ENCODE measurements at places on chromosomes 4 and X.

DNA sequence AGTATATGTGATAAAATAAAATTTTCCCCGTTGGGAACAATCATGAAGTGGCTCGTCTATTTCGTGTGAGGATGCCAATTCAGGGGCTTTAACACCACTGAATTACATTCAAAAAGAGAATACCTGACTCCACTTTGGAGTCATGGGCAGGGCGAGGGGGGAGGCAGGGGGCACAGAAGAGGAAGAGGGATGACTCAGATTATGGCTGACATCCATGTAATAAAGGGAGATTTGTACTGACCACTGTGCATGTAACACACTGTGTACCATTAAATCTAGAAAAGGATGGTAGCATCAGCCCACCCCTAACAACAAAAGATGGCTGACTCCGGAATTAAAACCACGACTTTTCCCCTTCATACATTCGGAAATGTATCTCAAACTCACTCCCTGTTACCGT is 1.3 kb downstream of the SLC9A7 start:
- DNase-seq, result no peak

DNA sequence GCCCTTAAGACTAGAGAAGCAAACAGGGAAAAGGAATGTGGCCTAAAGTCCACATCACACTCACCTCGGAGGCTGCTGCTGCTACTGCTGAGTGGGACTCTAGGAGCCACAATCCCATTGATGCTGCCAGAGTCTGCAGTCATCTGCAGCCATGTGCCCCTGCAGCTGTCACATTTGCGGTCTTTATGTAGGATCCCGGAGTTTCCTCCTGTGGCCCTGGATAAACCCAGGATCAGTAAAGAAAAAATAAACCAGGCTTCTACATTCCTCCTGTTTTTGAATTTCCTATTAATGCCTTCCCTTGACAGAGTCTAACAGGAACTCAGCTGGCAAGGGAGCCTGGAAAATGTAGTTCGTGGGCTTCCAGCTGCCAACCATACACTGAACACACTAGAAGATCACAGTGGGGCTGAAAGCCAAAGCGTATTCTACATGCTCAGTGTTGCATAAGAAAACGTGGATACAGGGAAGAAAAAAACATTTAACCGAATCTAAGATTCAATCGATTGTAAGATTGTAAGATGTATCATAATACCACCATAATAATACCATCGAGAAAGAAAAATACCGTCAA is 10.3 kb upstream of the PHEX start:
- DNase-seq, result no peak

GRCh38 chrX:48754238-48754637 is 7.3 kb upstream of the GLOD5 start:
- no peak for DNase-seq

GRCh38 chrX:10555846-10556245 is 64.5 kb downstream of the MID1 start:
- DNase-seq, result no peak

GRCh38 chr4:125187226-125188176 is 127.3 kb upstream of the FAT4 start:
- DNase-seq, result no peak

- no peak for DNase-seq
Measured at GRCh38 chrX:119654112-119654531, 38.8 kb downstream of the SEPTIN6 start.

DNA sequence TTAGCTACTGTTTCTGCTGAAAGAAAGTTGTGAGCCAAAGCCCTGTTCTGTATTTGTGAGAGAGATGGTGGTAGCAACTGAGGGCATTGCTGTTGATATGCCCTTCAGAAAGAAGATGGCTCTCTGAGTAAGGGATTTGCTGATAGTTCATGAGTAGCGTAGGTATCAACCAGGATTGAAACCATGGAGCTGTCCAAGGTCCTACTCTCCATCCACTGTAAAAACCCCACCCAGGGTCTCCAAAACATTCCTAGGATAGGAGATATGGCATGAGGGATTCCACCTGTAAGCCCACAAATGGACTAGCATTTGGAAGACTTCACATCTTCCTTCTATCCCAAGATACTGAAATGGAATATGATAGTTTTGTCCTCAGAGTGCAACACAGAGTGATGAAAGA is 277.1 kb upstream of the PRKX start:
- DNase-seq, result no peak

- DNase-seq, result no peak
Measured at GRCh38 chrX:83630662-83631061, 122.6 kb downstream of the POU3F4 start.

DNA sequence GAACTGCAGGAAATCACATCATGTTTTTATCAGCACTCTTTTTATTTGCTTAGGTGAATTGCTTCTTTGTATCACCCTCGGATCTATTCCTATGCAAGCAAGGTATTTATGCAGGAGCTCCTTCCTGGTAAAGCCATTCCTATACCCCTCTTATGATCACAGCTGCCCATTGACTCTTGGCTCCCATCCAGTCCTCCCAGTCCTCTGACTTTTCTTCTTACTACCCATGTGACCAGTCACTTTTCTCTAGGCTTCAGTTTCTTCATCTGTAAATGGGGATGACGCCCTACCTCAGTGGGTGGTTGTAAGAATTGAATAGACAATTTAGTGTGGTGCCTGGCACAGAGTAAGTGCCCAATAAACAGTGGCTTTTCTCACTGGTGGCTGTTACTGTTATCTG is 144.9 kb downstream of the FHIP1A start:
- DNase-seq, result no peak

DNA sequence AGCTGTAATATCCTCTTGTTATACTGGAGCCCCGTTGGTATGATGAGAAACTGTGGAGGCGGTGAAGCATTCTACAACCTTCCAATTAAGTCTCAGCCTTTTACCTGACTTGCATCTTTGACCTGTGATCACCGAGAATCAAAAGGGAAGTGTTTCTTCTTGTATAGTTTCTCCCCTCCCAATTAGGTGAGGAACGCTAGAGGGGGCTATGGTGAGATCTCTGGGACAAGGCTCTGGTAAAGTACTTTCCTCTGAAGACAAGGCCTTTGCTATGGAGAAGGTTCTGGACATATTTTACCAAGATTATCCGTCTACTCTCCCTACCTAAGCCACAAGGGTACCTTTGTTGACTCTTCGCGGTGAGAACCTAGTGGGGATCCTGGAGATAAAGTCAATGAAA is 111.3 kb downstream of the CBLL2 start:
- no peak for DNase-seq

- no peak for DNase-seq
Measured at GRCh38 chrX:16666541-16666940, 16.6 kb downstream of the S100G start.

- DNase-seq, result no peak
Measured at GRCh38 chr4:105357258-105357980, 116.4 kb downstream of the PPA2 start.

- no peak for DNase-seq
Measured at GRCh38 chrX:106144755-106145639, 23.1 kb upstream of the PWWP3B start.

- no peak for DNase-seq
Measured at GRCh38 chr4:109662771-109663170, 40.5 kb downstream of the CASP6 start.

DNA sequence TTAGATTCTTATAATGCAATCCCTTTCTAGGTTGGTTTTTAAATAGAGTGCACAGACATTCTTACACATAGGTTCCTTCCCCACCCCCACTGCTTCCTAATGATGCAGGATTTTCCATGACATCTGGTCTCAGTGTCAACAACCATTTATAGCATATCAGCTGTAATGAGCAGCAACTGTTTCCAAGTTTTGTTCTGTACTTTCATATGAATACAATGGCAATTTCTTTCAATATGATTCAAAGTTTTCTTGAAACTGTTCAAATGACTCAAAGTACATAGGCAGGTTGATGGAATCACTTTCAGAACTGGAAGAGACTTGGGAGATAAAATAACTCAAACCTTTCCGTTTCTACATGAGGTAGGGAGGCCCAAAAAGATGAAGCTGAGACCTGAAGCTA is 220.7 kb downstream of the CAMK2D start:
- peak; percentile 42 for DNase-seq

DNA sequence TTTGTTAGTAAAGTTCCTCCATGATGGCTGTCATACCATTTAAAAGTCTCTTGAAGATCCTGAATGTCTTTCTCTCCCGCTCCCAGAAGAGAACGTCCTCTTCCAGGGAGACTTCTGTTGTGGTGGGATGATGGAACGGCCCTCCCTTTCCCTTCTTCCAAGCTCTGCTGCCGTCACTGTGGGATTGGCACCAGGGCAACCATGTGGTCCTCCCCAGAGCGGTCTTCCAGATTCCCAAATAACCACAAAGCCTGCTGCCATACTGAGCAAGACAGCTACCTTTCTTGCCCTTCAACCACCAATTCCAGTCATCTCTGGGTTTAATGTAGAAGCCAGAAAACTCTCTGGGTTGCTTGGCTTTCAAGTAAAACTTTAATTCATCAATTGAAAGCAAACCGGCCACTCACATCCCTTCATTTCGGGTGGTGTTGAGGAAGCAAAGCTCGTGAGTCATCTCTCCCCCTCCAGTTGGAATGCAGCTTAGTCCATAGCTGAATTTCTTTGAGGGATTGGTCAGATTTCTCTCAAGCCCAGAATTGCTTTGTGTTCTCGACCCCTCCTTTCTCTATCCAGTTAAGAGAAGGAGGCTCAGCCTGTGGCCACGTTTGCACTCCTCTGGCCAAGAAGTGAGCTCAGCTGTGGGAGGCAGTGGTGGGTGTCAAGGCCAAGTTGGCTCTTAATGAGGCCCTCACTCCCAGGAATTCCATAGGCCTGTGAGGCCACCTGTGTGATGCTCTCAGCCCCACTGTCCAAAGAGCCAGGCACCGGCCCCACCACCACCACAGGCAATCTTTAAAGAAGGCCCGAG is 36.9 kb downstream of the FHDC1 start:
- DNase-seq, result no peak

DNA sequence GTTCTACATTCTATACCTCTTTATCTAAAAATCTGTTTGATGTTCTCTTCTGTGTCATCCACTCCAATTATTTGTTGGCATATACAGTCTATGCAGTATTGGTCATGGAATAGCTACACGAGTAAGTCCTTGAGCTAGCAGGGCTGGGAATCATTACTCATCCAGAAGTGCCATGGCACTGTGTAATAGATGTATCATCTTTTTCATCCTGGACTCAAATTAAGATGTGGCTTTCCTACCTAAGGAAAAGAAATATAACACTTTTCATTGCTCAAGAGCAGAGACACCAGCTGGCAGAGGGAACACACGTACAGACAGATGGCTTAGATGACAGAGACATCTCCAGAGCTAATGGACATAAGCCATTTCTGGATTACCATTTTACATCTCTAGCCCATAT is 159.8 kb downstream of the FAM13A start:
- DNase-seq, result no peak

GRCh38 chr4:156109943-156110900 is 156.6 kb upstream of the CTSO start:
- no peak for DNase-seq

DNA sequence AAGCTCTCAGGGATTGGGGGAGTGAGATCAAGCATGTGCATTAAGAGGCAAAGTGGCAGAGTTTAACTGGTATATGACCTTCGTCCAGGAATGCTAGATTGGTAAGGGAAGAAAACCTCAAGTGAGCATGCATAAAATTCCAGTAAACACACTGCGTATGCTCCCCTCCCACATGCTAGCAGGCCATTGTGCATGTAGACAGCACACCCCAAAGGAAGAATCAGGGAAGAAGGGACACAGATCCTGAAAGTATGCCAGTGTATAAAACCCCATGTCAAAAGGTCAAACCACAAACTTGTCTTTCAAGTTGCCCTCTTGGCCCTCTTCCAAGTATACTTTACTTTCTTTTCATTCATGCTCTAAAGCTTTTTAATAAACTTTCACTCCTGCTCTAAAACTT is 405.2 kb upstream of the CNKSR2 start:
- no peak for DNase-seq

DNA sequence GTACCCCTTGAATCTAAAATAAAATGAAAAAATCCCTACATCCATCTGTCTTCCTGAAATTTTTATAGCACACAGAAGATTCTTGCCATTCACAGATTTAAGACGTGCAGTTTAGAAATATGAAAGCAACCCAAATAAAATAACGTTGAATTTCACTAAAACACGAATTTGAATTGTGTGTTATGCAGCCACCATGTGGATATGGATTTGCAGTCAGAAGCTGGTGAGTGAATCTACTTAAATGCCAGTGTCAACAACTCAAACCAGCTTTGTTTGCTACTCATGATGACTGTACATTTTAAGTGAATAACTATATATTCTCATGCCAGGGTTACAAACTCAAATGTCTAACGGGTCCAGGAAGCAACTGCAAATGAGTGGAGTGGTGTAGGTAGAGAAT is 173.0 kb upstream of the HAND2 start:
- DNase-seq, result no peak

DNA sequence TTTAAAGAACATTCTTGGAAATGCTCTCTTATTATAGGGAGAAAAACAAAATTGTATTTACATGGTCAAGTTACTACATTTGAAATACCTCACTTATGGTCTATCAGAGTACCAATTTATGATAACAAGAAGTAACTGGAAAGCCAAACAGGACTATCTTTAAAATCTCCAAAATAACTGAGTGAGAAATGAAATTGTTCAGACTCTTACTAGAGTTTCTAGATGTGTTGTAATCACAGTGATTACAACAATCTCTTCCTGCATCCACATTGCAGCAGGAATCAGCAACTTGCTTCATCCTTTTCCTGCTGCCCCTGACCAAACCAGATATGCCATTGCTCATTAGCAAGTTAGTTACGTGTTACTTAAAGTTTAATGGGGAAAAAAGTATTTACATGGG is 245.2 kb upstream of the SMIM31 start:
- DNase-seq, result no peak

DNA sequence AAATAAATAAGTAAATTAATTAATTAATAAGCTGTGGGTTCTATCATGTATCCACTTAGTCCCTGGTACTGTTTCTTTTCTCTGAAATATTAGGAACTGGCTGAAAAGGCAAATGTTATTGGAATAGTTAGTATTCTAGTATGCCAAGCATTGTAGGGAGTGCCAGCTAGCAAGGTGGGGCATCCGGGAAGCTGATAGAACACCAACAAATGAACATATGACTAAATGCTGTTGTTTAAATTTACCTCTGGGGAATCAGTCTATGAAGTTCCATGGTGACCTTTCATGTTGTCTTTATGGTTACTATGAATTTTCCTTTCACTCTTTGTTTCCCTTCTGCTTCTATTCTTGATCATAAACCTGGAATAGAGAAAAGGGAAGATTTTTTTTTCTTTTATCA is 32.7 kb downstream of the NUDT6 start:
- no peak for DNase-seq

GRCh38 chr4:67926485-67926884 is 36.8 kb downstream of the TMPRSS11A start:
- DNase-seq, result no peak

DNA sequence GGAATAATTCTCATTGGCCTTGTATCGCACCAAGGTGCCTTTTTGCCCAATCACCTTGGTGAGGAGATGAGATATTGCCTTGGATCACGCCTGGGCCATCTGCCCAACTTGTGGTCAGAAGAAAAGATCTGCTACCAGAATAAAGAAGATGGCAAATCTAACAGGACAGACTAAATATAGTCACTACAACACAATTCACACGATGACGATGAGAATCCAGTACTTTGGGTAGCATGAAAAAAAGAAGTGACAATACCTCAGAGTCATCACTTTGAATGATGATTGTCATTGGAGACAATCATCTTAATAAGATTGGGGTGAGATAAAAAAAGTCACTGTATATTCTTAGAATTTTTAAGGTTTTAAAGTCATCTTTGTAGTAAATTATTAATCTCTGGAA is 7.3 kb upstream of the MSL3 start:
- DNase-seq, result no peak

Measured in DMS 273 treated with DMSO at 0.1 percent for 48 hours (cell line).